ENCODE measurements at places on chromosomes 6 and 20.
A peak's percentile ranks its signal among the peaks of the same experiment; 100 is the strongest.

GRCh38 chr6:33105916-33106871 lies 30.4 kb downstream of the HLA-DPB1 start:
- DNase-seq: no peak

GRCh38 chr6:1227935-1228753 lies 83.8 kb upstream of the FOXQ1 start:
- no peak for DNase-seq

DNA sequence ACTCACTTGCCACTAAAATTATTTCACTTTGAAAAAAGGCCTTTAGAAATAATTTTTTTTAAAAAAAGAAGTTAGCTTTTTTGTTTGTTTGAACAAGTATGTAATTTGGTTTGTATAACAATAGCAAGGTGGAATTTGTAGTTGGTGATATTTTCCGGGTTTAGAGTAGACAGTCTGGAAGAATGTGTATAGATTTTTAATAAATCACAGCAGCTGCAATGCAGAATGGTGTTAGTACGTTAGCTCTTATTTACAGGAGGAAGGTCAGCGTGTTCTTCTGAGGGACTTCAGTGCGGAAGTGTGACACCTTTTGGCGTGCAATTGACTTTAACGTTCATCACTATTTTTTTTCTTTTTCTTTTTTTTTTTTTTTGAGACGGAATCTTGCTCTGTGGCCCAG lies 115.4 kb downstream of the PLEKHG1 start:
- no peak for DNase-seq

DNA sequence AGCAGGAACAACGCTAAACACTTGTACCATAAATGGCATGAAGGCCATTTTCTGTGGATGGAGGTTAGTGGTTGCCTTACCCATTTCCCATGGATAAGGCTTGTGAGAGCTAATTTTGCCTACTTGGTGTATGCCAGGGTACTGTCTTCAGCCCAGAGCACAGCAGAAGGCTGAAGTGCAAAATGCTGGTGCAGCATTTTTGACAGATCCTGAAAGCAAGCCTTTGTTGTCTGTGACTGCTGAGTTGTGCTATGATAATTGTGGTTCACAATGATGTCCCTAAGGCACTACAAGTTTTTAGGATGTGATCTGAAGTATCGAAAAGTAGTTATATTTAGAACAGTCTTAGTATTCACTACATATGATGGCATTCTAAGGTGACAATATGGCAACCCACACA lies 14.7 kb upstream of the HMGN3 start:
- DNase-seq: no peak

DNA sequence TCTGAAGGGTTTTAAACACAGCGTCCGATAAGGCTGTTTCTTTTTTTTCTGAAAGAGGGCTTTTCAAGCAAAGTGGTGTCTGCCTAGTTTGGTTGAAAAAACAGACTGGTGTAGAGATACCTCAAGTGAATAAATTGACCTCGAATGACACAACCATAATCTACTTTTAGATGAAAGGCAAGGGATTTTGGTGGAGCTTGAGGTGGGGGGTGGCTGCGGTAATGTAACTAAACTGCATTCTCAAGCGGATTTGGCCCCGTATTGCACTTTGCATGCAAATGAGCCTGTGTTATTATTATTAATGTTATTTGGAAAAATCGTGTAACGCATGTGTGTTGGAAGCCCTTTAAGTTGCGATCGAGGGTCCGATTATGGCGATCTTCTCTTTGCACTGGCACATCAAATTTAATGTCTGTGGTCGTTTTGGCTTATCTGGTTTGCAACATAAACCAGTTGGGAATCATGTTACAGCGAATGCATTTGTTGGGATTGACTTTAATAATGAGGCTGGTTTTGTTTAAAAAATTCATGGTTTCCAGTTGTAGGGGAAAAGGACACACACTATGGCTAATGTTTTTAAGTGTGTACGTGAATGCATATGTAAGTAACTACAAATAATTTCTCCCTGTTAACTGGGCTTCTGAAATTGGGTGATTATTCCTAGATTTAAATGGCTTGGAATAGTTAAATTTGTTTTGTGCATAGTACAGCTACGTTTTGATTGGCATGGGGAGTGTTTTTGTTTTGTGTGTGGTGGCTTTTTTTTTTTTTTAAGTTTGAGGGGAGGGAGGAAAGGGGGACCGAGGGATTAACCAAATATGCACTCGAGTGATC lies 1.0 kb downstream of the JARID2 start:
- DNase-seq: no peak

GRCh38 chr6:25179051-25179778 lies 100.0 kb upstream of the CARMIL1 start:
- no peak for DNase-seq

- DNase-seq: no peak
These were observed 234.5 kb downstream of the BMP7 start for GRCh38 chr20:57031867-57032355.

- no peak for DNase-seq
These were observed 88.4 kb upstream of the ESR1 start for GRCh38 chr6:151719070-151719469.

GRCh38 chr20:891706-892080 lies 24.4 kb downstream of the ANGPT4 start:
- no peak for DNase-seq

- no peak for DNase-seq
These were observed 1262.3 kb downstream of the GRIK2 start for GRCh38 chr6:102655823-102656222.

- DNase-seq: peak; percentile 71
These were observed 97.2 kb upstream of the MAP7 start for GRCh38 chr6:136647363-136647852.

Measured in skeletal muscle cell (primary cell).